ENCODE measurements at places on chromosomes 2 and 18.

- no peak for DNase-seq
Measured at GRCh38 chr2:108171657-108172056, 68.1 kb upstream of the SULT1C3 start.

GRCh38 chr2:23351388-23352141, 33.4 kb upstream of the KLHL29 start:
- DNase-seq = peak; percentile 84

- no peak for DNase-seq
Measured at GRCh38 chr18:79410731-79411613, 15.2 kb downstream of the NFATC1 start.

DNA sequence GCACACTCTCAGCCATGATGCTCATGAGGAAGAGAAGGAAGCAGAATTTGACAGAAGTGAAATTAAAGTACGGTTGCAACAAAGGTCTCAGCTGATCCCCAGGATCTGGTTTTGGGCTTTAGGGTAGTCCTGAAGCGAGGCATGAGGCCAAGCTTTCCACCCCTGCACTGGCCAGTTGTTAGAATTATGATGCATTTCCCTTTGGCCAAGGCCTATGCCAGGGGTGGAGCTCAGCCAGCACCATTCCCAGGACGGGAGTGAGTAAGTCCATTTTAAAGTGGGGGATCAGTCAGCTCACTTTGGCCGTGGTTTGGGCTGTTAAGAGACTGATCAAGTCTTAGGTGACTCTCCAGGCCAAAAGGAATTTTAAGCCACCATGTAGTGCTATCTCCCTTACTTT, 314.5 kb upstream of the MMADHC start:
- no peak for DNase-seq

GRCh38 chr2:161552015-161552414, 72.2 kb upstream of the SLC4A10 start:
- no peak for DNase-seq

DNA sequence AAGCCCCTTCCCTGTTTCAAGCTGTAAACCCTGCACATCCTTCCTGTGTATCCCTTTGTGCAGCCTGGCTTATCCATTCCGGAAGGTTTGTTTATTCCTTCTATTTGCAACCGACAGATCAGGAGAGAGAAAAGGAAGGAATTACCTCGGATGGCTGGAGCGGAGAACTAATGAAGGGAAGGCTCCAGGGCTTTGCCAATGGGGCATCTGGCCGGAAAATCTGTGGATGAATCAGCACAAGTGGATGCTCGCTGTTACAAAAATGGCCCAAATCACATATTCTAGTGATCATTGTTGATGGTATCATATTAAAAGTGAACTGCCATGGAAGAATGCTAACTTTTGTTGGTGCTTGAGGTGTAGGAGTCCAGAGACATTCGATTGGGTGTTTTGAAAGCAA, 97.1 kb downstream of the AQP4 start:
- DNase-seq = no peak

DNA sequence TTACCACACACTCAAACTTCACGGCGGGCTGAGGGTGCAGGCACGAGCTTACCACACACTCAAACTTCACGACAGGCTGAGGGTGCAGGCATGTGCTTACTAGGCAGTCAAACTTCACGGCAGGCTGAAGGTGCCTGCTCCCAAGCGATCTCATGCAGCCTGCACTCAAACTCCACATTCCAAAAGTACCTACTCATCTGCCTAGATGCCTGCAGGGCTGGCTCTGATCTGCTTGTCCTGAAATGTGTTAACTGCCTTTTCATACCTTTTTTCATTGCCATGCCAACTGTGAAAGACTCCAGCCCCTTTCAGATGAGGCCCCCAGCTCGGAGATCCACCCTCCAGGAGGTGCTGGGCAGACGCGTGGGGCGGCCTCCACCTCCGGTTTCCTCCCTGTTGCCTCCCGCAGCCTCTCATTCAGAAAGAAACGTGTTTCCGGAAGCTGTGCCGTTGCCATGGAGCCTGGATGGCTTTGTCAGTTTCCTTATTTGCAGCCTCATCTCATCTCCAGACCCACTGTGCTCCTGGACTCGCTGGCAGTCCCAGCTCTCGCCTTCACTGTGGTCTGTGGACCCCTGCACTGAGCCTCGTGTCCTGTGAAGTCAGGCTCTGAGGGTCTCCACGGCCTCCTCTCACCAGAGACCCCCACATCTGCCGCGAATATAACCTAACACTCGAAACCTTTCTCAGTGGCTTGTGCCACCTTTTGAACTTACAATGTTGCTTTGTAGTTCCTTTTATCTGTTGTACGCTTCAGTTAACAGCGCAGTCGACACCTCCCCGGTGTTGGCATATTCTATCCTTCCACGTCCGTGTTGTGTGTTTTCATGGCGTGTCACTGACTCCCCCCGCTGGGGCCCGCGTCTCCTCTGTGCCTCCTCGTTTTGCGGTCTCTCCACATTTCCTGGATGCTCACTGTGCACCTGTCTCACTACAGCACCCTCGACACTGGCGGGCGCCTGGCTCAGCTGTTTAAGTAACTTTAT, 106.1 kb upstream of the ALKAL2 start:
- DNase-seq = peak; percentile 72

DNA sequence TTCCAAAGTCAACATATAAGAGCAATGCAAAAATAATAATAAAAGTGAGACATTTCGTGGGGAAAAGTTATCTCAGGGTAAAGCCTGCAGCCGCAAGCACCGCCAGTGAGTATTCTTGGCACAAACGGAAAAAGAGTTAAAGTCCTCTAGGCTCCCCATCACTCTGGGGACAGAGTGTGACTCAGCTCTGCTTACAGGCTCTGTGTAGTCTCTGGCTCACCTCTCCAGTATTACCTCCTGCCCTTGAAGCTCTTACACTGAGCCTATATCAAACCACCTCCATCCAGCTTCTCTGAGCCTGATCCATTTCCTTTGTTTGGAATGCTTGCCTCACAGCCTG, 55.5 kb downstream of the MTHFD2 start:
- DNase-seq = no peak

GRCh38 chr2:32836933-32837332, 109.8 kb upstream of the LTBP1 start:
- no peak for DNase-seq

DNA sequence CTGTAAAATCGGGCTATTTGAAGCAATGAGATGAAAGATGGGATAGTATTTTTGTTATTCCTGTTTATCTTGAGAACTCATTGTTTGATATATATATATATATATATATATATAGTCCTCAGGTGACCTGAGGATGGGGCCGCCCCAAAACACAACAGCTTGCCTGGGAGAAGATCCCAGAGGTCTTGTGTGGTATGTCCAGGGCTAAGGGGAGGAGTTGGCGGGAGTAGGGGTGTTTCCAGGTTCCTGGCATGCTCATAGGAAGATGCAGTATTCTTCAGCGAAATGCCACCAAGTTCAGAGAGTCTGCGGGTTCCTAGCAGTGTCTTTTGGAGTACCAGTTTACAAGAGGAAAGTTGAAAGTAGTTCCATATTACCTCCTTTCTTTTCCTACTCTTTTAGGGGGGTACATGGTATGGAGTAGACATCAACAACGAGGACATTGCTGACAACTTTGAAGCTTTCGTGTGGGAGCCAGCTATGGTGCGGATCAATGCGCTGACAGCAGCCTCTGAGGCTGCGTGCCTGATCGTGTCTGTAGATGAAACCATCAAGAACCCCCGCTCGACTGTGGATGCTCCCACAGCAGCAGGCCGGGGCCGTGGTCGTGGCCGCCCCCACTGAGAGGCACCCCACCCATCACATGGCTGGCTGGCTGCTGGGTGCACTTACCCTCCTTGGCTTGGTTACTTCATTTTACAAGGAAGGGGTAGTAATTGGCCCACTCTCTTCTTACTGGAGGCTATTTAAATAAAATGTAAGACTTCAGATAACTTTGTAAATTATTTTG, 18.3 kb downstream of the CCT7 start:
- DNase-seq = no peak

- DNase-seq = no peak
Measured at GRCh38 chr2:153388246-153388645, 90.3 kb downstream of the RPRM start.

DNA sequence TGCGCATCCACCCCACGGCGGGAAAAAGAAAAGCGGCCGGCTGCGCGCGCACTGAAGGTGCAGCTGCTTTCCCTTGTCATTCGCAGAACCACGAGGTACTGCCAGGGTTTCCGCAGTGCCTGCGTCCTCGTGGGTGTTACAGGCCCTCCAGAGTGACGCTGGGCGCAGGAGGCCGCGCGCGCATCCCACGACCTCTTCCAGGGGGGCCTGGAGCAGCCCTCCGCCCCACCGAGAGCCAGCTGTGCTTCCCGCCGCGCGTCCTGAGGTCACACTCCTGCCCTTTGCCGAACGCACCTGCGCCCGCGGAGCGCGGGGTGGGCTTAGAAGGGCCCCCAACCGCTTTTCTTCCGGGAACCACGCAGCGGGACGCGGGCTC, 378 bp upstream of the IAH1 start:
- DNase-seq = peak; percentile 84

DNA sequence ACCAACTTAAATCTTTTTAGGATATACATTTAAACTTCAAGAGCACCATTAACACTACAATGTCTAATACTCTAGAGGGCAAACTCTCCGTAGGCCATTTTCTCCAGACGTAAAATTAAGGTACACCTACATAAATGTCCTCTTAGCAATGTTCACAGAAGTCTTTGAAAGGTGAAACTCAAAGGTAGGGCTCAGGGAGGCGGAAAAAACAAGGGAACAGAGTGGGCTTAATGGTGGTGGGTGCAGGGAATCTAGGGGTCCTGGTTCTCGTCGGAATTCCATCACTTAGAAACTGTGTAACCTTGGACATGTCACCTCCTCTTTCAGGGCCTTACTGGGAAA, 668 bp downstream of the NFU1 start:
- no peak for DNase-seq

DNA sequence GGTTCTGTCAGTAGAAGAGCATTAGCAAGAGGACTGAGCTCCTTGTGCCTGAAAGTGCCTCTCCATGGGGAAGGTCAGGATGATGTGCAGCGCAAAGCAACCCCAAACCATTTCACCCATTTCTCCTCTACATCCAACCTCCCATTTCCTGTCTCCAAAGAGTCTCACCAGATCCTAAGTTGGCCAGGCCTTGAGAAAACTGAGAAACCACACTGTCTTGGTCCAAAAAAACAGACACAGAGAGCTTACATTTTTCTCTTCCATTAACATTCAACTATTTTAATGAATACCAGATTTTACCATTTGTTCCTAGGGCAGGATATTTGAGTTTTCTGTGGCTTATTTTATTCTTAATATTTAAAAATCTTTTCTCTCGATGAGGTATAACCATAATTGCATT, 195.0 kb downstream of the EPHA4 start:
- no peak for DNase-seq

- no peak for DNase-seq
Measured at GRCh38 chr18:79823120-79823519, 25.4 kb downstream of the KCNG2 start.

DNA sequence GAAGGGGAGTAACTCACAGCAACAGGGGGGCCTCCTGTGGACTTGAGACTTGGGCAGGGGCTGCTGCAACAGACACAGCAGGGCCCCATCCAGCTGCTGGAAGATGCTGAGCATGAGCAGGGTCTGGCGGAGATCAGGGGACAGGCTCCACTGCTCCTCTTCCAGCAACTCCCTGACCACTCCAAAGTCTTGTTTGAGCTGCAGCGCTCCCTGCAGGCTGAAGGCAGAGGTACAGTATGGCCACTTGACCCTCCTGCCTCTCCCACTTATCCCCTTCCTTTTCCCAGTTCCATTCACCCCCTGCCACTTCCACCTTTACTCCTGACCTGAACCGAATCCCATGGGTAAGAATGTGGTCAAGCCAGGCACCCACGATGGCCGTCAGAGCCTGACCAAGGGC, 2.4 kb upstream of the MRPL53 start:
- DNase-seq = no peak

DNA sequence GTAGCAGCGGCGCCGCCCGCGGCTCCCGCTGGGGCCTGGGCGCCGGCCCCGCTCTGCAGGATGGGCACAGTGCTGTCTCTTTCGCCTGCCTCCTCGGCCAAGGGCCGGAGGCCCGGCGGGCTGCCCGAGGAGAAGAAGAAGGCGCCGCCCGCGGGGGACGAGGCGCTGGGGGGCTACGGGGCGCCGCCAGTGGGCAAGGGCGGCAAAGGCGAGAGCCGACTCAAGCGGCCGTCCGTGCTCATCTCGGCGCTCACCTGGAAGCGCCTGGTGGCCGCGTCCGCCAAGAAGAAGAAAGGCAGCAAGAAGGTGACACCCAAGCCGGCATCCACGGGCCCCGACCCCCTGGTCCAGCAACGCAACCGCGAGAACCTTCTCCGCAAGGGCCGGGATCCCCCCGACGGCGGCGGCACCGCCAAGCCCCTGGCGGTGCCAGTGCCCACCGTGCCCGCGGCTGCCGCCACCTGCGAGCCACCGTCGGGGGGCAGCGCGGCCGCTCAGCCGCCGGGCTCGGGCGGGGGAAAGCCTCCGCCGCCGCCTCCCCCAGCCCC, 369 bp downstream of the CDK5R2 start:
- no peak for DNase-seq

DNA sequence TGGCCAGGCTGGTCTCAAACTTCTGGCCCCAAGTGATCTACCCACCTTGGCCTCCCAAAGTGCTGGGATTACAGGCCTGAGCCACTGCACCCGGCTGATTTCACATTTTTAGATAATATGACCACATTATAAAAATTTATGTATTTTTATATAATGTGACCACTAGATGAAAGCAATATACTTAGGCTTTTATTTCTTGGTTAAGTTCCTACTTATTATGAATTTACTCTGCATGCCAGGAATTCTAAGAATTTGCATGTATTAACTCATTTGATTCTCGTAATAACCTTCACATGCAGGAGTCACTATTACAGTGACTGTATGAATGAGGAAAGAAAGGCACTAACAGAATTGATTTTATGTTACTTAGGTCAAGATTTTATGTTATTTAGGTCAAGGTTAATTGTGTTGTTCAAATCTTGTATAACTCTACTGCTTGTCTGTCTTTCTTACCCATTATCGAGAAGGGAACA, 25.6 kb upstream of the CASP8 start:
- no peak for DNase-seq

DNA sequence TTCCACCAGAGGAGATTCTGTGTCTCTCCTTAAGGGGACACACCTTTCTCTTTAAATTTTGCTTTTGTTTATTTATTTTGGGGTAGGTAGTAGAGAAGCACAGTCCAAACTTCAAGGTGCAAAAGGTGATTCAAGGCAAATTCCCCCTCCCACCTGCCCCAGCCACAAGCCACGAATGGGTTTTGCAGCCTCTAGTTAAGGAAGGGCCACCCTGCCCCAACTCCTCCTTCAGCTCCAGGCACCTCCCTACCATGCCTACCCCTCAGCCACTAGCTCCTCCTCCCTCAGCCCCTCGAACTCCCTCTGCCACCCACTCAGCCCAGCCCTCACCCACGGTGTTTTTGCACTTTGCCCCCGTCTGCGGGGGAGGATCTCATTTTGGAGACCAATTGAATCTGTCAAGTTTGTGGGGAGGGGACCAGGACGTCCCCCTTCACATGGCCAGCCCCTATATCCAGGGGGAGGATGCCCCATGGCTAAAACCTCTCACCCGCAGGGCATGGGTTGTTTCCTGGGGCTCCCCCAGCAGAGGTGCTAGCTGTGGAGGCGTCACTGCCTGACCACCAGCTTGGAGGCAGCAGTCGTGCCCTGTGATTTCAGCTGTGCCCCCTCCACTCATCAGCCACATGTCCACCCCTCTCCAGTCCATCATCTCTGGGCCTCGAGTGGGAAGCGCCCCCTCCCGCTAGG, 4.5 kb downstream of the HAAO start:
- no peak for DNase-seq
